ENCODE measurements at places on chromosomes 2 and 18.

DNA sequence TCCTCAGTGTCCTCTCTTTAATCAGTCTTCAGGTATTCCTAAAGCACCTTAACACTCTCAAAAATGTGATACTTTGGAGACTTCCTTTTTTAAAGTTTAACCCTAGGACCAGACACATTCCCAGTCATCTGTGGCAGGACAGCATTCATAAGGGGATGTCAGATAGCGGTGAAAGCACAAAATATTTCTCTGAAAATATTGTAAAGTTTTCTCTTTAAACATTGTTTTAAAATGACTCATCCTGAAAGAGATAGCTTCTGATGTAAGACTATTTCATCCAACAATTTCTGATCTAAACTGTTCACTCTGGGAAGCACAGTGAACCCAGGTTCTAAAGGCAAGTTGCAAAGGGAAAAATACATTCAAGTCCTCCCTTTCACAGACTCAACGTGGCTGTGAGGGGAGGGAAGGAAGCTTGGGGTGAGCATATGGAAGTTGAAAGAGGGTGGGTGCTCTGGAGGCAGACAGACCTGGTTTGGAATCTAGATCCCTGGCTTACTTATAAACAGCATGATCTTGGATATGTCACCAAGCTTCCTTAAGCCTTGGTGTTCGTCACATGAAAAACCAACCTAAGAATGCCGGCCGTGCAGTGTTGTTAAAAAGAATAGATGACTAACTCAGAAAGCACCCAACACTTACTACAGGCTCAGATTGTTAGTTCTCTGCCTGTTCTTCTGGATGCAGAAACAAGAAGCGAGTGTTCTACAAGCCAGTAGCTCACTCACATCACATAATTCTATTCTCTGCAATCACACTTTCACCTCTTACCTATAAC, 12.1 kb downstream of the GALNT14 start:
- no peak for DNase-seq

- DNase-seq, result no peak
These were observed 101.7 kb downstream of the TTC32 start for GRCh38 chr2:19799881-19800780.

GRCh38 chr2:45390861-45391260, 220.2 kb downstream of the SRBD1 start:
- no peak for DNase-seq

DNA sequence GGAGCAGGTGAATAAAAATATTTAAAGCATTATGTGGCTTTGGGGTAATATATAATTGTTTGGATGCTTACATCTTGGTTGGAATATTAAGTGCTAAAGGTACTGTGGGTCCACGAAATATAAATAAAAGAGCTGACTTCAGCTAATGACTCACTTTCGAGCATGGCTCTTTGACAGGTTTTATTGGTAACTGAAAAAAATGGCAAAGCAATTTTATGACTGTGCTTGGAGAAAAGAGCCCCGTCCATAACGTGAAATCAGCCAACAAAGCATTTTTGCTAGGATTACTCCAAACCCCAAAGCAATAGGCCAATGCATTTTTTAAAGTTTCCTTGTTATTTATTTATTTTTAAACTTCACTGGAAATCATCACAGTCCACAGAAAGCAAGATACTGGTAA, 397.2 kb upstream of the CDH19 start:
- peak; percentile 45 for DNase-seq

- no peak for DNase-seq
These were observed 255.5 kb downstream of the CDH2 start for GRCh38 chr18:27921392-27921791.

- peak; percentile 83 for DNase-seq
These were observed 936.0 kb downstream of the TRIB2 start for GRCh38 chr2:13652531-13653313.

DNA sequence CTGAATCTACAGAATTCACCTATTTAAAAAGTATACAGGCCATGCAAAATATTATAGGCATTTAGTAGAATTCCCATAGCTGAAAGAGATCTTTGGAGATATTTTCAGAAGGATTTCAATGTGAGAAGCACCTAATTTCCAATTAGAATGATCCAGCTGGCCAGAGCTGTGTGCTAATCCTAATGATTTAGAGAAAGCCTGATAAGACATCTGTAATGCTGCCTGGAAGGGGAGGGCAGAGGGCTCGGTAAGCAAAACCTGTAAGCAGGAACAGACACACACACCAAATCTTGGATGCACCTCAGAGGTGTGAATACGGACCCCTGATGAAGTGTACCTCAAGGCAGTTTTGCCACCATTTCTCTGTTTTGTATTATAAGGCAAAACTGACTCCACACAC, 14.0 kb downstream of the SERTAD2 start:
- DNase-seq, result no peak

GRCh38 chr18:26650310-26651268, 102.2 kb upstream of the KCTD1 start:
- no peak for DNase-seq

GRCh38 chr2:160910681-160911080, 249.5 kb upstream of the TANK start:
- DNase-seq, result peak; percentile 32

DNA sequence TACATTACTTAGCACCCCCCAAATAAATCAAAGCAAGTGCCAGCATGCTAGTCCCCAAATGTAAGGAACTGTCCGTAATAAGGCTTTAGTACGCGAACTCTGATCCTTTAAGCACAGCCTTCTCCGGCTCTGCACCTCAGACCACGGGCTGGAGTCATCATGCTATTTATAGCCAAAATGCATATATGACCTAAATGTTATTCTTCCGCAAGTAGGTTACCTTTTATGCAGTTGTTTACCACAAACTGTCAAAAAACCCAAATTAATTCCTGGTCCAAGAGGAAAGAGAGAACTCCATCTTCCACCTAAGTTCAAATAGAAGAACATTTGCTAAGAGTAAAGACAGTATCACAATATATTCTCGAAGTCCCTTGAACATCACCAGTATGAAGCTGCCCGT, 42.7 kb downstream of the ZNF516 start:
- no peak for DNase-seq

GRCh38 chr2:239997686-239998409, 27.3 kb downstream of the NDUFA10 start:
- no peak for DNase-seq

GRCh38 chr2:136929531-136929930, 164.2 kb downstream of the THSD7B start:
- no peak for DNase-seq
